ENCODE measurements at places on chromosomes 7 and 10. TPM values are rescaled to one million over a fixed set of nuclear protein-coding genes. Genes with fewer than 3 reads are reported as not detected.

Gene ACTR3C
- total RNA-seq, result 5.0 TPM

Gene C10orf62
- not detected for total RNA-seq

Gene HGF
- total RNA-seq, result 5.9 TPM

DNA sequence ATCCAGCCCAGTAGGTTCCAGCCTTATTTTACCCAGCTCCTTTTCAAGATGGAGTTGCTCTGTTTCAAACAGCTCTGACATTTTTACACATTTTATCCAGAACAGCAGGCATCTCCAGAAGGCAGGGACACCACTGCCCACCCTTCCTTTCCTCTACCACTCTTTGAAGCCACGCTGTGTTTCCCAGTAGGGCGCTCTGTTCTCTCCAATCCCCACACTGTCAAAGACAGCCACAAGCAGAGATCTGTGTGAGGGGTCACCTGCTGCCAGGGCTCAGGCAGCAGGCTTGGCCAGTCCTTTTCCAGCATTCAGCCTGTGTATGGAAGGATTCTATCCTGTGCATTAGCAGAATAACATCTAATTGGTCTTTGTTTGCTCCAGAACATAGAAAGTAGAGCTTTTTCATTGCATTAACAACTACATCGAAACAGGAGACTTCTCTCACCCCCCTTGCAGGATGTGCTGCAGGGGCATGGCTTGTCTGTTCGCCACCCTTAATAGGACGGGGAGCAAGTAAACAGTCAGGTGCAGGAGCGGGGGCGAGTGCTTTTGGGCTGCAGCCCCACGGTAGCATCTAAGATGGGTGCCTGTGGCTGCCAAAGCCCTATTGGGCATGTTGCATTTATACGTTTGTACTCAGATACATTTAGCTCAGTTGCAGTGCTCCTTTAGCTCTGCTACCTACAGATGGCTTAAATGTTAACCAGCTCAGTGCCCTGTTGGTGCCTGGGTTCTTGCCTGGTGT is 326.1 kb downstream of the GALNT17 start:
- no peak for DNase-seq

GRCh38 chr7:517774-518629 is 1.6 kb downstream of the PDGFA start:
- DNase-seq, result peak; percentile 94

- no peak for DNase-seq
These were observed 5.8 kb downstream of the KIAA1217 start for GRCh38 chr10:24214762-24215161.

DNA sequence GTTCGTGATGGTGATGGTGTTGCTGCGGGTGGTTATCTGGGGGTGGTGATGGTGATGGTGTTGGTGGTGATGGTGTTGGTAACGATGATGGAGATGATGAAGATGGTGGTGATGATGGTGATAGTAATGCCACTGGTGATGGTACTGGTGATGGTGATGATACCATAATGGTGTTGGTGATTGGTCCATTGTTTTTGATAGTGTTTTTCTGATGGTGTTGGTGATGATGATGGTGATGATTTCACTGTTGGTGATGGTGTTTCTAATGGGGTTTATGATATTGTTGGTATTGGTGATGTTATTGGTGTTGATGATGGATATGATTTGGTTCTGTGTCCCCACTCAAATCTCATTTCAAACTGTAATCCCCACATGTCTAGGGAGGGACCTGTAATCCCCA is 51.7 kb upstream of the PITRM1 start:
- no peak for DNase-seq

- no peak for DNase-seq
These were observed 76.4 kb downstream of the CARD11 start for GRCh38 chr7:2967253-2967652.

All from esophagus muscularis mucosa (tissue), 4 donors.